ENCODE measurements at places on chromosomes 1 and 21.

GRCh38 chr1:13807209-13807608 lies 107.2 kb downstream of the PRDM2 start:
- no peak for DNase-seq

GRCh38 chr21:40516335-40516734 lies 330.6 kb downstream of the DSCAM start:
- DNase-seq = no peak

DNA sequence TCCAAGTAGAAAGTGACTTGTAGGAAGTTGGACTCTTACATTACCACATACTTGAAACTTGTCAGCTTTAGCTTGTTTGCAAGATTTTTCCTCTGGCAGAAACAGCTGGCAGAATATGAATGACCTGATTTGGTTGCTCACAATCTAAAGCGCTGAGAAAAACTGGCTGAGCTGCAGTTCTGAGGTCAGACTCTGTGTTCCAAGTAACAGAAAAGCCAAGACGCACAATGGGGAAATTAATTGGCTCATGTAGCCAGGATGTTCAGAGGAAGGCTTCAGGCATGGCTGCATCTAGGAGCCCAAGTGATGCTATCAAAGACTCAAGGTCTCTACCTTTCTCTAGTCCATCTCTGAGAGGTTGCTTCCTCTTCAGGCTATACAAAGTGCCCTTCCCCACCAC lies 27.0 kb downstream of the ALPL start:
- no peak for DNase-seq

GRCh38 chr1:10941891-10942541 lies 70.4 kb upstream of the TARDBP start:
- DNase-seq = peak; percentile 83

DNA sequence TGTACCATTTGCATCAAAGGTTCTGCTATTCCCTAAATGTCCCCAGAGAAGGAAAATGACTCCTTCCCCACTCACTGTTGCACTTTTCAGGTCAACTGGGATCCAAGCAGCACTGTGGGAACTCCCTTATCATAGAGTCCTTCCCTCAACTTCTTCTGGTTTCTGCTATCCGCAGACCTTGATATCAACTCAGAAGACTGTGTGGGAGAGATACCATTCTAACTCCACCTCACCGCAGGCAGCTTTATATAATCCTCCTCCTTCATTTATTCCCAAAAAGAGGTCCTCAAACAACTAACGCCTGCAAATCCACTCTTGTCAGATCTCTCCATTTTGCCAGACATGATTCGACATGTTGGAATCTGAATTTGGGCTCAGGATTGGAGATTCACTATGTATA lies 27.3 kb downstream of the LHX9 start:
- DNase-seq = no peak

DNA sequence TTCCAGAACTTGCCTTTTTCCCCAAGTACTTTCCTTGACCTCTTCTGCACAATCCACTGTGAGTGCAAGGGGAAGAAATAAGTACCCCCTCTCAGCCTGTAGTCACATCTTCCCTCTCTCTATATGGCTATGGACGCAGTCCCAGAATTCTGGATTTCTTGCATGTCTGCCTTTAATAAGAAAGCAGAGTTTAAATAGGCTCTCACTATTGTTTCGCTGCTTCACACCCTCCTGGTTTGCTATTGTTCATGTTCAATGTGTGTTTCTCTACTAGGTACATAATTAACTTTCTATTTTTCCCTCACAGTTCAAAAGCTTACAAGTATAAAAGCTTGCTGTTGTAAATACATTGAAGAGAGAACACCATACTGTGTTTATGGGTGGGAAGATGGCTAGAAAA lies 181.5 kb upstream of the C1orf105 start:
- DNase-seq = no peak

DNA sequence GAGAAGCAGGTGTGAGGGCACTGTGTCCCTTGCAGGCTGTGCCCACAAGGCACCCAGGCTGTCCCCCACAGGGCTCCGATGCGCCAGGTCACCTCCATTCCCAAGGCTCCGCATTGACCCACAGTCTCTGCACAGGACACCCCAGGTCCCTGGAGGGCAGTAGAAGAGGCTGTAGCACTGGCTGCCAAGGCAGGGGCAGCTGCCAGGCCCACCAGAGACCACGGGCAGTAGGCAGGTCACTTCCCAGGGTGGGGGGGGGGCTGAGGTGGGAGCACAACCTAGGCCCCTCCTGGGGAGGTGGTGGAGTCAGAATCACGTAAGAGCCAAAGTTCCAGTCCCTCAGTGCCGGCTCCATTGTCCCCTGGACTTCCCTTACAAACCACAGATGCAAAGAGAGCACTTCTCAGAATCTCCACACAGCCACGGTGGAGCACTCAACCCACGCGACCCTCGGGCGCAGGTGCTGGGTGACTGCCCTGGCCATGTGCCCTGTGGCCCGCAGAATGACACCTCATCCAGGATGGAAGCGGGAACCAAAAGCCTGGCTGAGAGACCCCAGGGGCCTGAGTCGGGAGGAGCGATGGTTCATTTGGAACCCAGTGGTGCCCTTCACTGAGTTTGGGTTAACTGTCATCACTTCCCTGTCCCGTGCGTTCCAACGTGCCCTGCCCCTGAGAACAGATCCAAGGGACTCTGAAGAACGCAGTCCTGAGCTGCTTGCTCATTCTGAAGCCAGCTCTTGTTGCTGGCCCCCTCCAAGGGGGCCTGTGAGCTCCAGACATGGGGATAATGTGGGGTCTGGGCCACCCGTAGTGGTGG lies 69.7 kb upstream of the PDE9A start:
- DNase-seq = no peak

DNA sequence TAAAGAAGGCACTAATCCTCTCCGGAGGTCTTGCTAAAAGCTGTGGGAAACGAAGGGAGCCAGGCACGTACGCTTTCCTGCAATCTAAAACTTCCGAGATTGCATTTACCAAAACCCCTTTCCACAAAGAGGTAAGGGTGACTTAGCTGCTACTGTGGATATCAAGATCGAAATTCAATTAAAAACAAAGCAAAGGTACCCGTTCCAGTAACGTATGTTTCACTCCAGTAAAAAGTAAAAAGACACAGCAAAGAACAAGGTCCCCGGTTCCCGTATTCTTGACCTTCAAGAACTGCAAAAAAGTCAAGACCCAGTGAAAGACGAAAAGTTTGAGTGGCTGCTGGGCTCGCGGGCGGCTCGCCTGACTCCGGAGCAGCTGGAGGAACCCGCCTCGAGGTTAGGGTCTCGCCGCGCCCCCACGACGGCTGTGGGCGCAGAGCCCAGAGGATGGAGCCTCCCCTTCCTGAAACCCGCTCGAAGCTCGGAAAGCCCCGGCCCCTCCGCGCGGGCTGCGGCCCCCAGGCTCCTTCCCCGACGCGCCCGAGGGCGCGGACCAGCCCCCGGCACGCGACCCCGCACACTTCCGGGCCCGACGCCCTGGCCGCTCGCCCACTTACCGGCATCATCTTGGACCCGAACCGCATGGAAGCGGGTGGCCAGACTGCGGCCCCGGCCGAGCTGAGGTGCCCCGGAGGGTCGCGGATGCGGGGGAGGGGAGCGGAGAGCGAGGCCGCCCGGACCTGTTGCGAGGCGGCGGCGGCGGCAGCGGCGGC lies 524 bp downstream of the TP53BP2 start:
- DNase-seq = peak; percentile 40

- DNase-seq = no peak
Observed at GRCh38 chr1:220291580-220291979, 19.3 kb upstream of the RAB3GAP2 start.

DNA sequence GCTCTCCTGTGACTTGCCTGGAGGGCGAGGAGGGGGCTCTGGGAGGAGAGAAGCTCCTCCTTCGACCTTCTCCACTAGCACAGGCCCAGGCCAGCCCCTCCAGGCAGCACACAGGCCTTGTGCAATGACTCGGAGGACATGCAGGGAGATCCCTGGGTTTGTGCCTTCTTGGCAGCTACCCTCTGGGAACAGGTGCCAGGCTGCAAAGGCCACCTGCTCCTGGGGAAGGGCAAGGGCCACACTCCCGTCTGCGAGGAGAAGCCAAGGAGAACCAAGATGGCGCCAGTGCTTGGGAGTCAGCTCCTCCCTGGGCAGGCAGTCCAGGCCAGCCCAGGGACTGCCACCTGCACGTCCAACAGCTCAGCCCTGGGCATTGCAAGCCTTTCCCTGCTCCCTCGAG lies 15.3 kb downstream of the CASZ1 start:
- DNase-seq = no peak

- no peak for DNase-seq
Observed at GRCh38 chr1:12490532-12491142, 127.4 kb downstream of the DHRS3 start.

DNA sequence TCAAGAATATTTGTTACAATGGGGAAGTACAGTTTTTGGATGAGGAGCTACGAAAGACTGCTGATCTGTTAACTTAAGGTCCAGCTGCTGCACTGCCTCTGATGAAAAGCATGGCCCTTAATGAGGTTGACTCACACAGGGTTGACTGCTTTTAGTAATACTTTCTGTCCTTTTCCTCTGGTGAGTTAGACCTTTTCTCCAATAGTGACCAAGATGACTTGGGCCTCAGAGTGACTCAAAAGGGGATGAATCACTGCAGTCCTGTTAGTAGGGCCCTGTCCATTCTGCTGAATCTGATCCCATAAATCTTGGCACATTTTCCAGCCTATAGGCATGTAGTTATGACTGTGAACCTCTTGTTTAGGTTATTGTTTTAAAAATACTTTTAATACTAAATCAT lies 2.7 kb downstream of the DISP1 start:
- peak; percentile 42 for DNase-seq
